ENCODE measurements at places on chromosomes 7 and 10. TPM values are rescaled to one million over a fixed set of nuclear protein-coding genes. Genes with fewer than 3 reads are reported as not detected.

- no peak overlapping the region for H3K4me3 ChIP-seq
- H3K27ac ChIP-seq, result no peak overlapping the region
- H3K4me1 ChIP-seq, result peaks cover 29% of the 10 kb centered on the region
- peaks cover 12% of the 10 kb centered on the region for H3K27me3 ChIP-seq
- DNase-seq, result no peak
These were observed 1.3 kb upstream of the GRB10 start for GRCh38 chr7:50783801-50784507.

Gene SVOPL
- not detected for total RNA-seq

GRCh38 chr7:1664711-1665548, 5.1 kb upstream of the ELFN1 start:
- peak overlapping the region; percentile 75 for H3K4me3 ChIP-seq
- H3K27me3 ChIP-seq, result peaks cover 8% of the 10 kb centered on the region
- no peak overlapping the region for H3K27ac ChIP-seq

DNA sequence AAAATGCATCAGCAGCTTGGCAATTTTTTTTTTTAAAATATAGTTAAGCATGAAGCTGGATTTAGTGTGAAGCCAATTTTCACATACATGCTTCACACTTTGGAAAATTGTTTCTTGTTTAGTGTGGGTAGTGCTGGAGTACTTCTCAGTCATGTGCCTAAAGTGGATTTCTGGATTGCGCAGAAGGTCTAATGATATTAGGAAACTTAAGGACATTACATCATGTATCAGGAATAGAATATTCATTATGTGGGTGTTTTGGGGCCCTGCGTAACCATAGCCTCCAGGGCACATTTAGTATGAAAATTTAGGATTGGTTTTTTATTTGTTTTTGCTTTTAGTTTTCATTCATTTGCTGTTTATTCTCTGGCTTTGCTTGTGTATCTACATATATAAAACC, 28.8 kb upstream of the BNIP3 start:
- no peaks in the 10 kb centered on the region for H3K4me1 ChIP-seq
- no peak overlapping the region for H3K27ac ChIP-seq
- H3K27me3 ChIP-seq, result no peaks in the 10 kb centered on the region
- no peaks in the 10 kb centered on the region for H3K36me3 ChIP-seq

GRCh38 chr10:94129393-94130130, 135.8 kb downstream of the PLCE1 start:
- no peak overlapping the region for H3K4me3 ChIP-seq
- DNase-seq, result no peak
- H3K4me1 ChIP-seq, result peaks cover 8% of the 10 kb centered on the region
- no peaks in the 10 kb centered on the region for H3K36me3 ChIP-seq
- no peak overlapping the region for H3K27ac ChIP-seq
- H3K27me3 ChIP-seq, result no peaks in the 10 kb centered on the region

Data from HepG2 (cell line).